ENCODE measurements at places on chromosomes 11 and 22.

DNA sequence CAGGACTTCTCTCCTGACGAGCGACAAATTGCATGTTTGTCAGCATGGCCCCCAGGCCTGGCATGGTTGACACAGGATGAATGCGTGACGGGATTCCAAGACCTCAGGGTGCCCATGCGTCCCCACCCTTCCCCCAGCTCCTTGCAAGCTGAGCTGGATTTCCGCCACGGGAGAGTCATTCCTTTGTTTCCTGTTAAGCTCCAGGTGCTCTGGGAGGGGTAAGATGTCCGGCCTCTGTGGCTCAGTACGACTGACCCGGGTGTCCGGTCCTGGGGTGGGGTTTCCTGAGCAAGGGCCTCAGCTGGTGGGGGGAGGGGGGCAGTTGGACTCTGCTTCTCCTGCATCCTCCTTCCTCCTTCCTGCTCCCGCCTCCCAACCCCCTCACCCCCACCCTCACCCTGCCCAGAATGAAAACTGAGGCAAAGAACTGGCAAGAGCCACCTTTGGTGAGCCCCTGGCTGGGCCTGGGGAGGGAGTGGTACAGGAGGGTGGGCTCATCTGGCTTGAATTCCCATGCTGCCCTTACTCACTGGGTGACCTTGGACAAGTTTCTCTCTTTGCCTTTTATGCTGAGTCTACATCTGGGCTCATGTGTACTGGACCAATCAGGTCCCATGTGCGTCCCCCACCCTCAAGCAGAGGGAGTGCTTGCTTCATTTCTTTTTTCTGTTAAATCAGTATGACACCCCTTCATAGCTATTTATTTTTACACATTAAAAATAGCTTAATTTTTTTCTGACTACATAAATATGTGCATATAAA, 2.5 kb downstream of the CDC42EP2 start:
- peak; percentile 77 for DNase-seq

- DNase-seq: no peak
These were observed 504 bp upstream of the ZNF215 start for GRCh38 chr11:6925636-6926207.

- DNase-seq: no peak
These were observed 16.5 kb upstream of the DGCR8 start for GRCh38 chr22:20063271-20064139.

DNA sequence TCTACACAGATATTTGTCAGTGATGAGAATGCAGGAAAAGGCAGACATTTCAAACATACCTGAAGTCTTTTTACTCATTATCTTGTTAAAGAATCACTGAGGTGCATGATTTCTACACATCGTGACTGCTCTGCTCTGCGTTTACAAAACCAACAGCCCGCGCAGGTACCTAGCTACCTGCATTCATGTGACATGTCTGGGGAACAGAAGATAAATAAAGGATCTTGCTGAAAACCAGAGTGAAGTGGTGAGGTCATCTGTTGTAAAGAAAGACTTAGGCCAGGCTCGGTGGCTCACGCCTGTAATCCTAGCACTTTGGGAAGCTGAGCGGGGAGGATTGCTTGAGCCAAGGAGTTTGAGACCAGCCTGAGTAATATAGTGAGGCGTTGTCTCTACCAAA, 15.7 kb downstream of the ASPHD2 start:
- DNase-seq: no peak

GRCh38 chr11:98710986-98711385, 309.8 kb upstream of the CNTN5 start:
- no peak for DNase-seq

Measured in HepG2 (cell line).